ENCODE measurements at places on chromosomes 5 and 9.
A peak's percentile ranks its signal among the peaks of the same experiment; 100 is the strongest.

- no peak for DNase-seq
Observed at GRCh38 chr9:28363151-28363562, 789.9 kb upstream of the C9orf72 start.

- no peak for DNase-seq
Observed at GRCh38 chr9:27125936-27126335, 16.9 kb downstream of the TEK start.

GRCh38 chr5:76527685-76528161, 95.5 kb downstream of the F2RL2 start:
- DNase-seq, result no peak

DNA sequence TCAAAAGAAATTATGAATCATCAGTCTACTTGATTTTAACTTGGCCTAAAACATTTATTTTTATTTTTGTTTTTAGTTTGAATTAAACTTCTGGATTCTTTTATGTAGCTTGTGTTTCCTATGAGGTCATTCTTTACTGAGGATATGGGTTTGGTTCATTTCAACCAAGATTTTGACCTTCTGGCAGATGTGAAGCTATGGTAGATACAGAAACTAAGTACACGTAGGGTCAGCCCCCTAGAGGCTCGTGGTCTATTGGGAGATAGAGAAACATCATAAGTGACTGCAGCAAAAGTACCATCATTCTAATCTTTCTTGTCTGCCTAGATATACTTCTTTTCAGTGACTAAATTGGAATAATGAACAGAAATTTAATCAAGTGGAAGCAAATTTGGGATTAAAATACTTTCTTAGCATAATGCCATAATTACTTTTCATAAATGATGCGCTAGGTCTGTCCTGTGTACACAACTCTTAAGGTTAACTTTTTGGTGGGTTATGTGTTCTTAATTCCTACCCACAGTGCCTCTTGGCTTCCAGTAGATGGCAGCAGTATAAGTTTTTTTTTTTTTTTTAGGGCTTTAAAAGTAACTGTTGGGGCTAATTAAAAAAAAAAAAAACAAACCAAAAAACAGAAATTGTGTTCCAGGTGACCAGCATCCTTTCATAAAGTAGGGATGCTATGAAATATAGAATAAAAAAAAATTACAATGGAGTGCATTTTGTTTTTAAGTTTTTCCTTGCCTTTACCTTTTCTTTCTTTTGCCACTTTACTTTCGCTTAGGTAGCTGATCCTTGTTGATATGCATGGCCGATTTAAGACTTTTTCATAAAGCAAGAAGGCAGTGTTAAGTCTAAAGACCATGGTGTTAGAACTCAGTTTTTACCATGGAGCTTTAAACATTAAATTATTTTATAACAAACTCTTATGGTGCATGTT, 49.9 kb downstream of the LRRTM2 start:
- DNase-seq, result peak; percentile 49

- DNase-seq, result no peak
Observed at GRCh38 chr5:177476531-177477233, 3.2 kb upstream of the DBN1 start.

DNA sequence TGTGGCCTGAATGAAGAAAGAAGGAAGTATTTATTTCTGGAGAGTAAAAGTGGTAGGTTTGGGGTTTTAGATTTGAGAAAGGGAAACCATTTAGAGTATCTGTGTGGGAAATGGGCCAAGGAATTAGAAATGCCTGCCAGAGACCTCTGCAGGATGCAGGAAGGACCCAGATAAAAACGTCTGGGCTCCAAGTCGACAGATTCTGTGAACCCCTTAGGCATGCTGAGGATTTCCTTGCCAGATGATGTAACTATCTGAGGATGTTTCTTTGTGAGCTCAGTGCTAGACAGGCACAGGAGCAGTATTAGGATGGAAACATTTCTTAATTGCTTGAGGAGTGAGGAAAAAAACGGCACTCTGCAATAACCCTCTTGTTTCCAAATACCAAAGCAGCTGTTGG, 251.8 kb upstream of the DMRT1 start:
- no peak for DNase-seq

GRCh38 chr9:7223981-7224380, 466.2 kb downstream of the KDM4C start:
- no peak for DNase-seq

- no peak for DNase-seq
Observed at GRCh38 chr5:127810707-127811490, 107.7 kb downstream of the CCDC192 start.

DNA sequence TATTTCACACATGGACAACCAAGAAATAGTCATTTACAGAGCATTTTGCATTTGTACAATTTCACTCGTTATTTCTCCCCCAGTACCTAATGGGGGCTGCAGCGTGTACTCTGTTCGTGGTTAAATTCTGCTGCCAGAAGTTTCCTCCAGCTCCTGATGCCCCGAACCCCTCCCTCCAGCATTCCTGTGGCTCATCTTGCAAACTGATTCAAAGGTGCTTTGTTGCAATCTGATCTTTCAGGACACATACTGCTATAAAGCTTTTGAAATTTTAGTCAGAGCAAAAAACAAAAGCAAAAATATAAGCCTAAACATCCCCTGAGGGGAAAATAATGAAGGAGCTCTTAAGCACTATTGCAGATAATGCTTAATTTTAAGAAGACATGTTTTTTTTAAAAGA, 27.7 kb downstream of the UBLCP1 start:
- DNase-seq, result no peak

DNA sequence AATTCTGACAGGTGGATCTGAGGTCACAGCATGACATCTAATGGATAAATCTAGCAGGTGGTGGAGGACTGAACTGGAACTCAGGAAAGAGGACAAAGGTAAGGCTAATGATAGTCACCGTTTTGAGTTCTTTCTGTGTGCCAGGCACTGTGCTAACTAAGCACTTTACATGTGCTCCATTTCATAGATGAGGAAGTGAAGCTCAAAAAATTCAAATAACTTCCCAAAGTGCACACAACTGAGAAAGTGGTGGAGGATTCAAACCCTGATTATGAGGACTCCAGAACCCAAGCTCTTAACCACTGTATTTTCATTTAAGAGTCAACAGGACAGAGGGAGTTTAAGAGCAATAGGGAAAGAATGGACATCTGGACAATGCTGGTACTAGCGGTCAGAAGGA, 7.1 kb upstream of the DELE1 start:
- DNase-seq, result no peak

DNA sequence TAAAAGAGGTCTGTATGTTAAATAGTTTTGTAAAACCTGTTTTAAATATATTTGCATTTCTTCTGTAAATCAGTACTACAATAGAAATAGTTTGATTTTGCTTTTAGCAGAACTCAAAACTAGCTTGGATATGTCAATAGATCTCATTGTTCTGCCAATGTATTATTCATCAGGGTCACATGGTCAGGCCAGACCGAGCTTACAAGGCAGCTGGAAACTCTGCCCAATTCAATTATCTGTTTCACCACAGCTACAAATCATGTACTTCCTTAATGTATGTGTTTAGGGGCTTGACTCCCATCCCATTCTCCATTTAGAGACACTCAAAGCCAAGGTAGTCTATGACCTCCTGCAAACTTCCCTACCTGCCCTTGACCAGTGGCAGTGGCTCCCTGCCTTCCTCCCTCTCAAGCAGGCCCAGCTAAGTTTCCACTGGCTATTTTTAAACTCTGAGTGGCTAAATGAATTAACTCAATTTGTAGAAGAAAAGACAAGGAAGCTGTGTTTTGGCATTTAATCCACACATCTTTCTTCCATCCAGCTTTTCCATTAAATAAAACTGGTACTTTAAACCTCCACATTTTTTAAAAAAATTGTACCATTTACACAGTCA, 46.4 kb upstream of the SELENOP start:
- DNase-seq, result no peak

DNA sequence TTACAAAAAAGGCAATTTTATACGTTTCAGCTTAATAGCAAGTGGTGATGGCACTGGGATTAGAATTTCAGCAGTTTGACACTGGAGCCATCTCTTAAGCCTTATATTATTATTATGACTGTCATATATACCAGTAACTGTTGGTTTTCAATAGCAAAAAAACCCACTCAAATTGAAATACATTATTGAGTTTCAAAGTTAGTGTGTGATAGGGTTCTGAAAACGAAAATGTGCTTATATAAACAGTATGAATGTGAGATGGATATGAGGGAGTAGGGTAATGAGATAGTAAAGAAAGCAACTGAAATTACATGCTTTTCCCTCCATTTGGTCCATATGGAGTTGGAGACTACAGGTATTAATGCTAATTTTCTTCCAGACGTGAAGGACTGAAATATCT, 68.6 kb upstream of the ACTBL2 start:
- DNase-seq, result no peak

GRCh38 chr5:74070766-74071165, 444.8 kb downstream of the ARHGEF28 start:
- no peak for DNase-seq

GRCh38 chr9:131981116-131981776, 98.4 kb downstream of the MED27 start:
- no peak for DNase-seq

DNA sequence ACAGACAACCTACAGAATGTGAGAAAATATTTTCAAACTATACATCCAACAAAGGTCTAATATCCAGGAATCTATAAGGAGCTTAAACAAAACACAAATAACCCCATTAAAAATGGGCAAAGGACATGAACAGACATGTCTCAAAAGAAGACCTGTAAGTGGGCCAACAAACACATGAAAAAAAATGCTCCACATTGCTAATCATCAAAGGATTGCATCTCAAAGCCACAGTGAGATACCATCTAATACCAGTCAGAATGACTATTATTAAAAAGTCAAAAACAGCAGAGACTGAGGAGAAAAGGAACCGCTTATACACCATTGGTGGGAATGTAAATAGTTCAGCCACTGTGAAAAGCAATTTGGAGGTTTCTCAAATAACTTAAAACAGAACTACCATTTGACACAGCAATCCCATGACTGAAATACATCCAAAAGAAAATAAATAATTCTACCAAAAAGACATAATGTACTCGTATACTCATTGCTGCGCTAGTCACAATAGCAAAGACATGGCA, 39.1 kb upstream of the C5orf63 start:
- no peak for DNase-seq

GRCh38 chr5:118984602-118985001, 3.7 kb downstream of the DTWD2 start:
- no peak for DNase-seq

DNA sequence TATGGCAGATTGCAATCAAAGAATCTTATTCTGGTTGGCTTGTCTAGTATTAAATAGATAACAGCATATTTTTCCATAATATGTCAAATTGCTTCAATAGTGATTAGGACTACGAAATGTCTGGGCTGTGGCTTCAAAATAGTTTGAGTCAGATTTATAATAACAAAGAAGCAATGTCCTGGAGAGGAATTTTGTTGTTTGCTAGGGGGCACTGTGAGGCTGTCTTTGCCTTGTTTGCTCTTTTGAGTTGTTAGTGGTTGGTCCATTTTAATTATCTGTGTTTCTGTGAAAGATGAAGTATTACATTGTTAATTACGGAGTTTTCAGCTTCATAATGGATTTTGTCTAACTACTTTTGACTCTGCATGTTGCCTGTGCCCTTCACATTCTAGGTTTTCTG, 713.6 kb downstream of the TLE4 start:
- no peak for DNase-seq

DNA sequence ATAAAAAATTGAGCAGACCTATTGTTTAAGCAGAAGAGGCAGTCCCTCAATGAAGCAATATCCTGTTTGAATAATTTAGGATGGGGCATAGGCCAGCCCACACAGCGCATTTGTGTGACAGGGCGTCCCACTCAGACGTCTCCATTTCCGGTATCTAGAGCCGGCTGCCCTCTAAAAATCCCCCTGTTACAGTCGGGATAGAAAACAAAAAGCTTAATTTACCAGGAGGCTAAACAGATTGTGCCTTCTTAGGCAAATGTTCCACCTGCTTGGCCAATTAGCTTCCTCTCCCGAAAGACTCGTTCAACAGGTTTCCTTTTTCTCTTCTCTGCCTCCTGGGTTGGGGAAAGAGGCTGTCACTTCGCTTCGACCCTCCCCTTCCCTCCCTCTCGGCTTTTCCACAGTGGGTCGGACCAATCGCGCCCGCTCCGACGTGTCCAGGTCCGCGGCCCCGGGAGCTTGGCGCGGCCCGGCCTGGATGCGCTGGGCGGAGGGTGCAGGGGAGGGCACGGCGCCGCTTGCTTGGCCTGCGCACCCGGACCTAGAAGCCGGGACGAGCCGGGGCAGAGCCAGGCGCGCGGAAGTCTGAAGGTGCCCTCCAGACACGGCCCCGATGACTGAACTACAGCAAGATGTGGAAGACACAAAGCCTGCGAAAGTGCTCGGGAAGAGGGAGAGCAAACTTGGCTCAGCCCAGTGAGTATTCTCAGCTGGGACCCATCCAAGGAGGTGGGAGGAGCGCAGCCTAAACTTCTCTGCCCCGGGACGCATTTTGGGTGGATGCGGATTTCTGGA, at the start of gene GRAMD2B:
Gene GRAMD2B (plus strand): TSS at position 416 of the 795 bp plus-strand sequence. CDS start 198 bp downstream, at position 614.
- peak; percentile 83 for DNase-seq

- DNase-seq, result no peak
Observed at GRCh38 chr9:91451431-91452270, 28.0 kb upstream of the NFIL3 start.

GRCh38 chr5:113478691-113479090, 9.6 kb downstream of the MCC start:
- DNase-seq, result no peak

- no peak for DNase-seq
Observed at GRCh38 chr5:120527251-120527650, 63.2 kb downstream of the PRR16 start.

DNA sequence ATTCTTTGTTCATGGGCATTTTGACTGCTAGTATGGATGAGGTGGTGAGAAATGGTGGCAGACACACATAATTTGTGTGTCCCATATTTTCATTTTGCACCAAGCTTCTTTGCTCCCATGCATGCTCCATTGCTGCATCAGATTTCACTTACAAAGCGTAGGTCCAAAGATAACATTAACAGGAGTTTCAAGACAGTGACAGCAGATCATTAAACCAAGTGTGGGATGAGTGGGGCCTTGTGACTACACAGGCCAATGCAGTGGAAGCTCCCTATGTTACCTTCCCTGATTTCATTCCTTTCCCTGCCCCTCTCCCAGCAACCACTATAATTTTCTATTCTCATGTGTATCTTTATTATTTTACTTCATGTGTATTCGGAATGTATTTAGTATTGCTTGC, 142.0 kb downstream of the AOPEP start:
- DNase-seq, result no peak

GRCh38 chr5:22896152-22896551, 43.0 kb upstream of the CDH12 start:
- DNase-seq, result no peak

GRCh38 chr9:129270903-129271431, 92.9 kb upstream of the IER5L start:
- DNase-seq, result peak; percentile 70

DNA sequence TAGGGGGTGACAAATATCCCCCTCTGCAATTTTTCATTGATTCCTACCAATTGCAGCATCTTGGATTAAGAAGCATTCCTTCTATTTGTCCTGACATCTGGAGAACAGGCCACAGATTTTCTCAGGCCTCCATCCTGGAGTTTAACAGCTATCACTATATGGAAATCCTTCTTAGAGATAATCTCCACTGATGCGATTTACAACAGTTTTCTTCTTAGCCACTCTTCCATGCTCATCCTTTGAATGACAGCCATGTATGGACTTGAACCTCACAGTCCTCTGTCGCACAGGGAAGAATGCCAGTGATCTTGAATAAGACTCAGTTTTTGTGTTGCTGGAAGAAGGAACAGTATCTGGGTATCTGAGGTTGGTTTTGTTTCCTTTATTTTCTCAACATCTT, 73.2 kb downstream of the PGM5 start:
- no peak for DNase-seq

GRCh38 chr5:81513473-81513872, 119.5 kb upstream of the ACOT12 start:
- no peak for DNase-seq
